CD8-positive, alpha-beta memory T cell (primary cell): ENCODE measurements at places on chromosomes 7 and 10. TPM values are rescaled to one million over a fixed set of nuclear protein-coding genes. Genes with fewer than 3 reads are reported as not detected.

DNA sequence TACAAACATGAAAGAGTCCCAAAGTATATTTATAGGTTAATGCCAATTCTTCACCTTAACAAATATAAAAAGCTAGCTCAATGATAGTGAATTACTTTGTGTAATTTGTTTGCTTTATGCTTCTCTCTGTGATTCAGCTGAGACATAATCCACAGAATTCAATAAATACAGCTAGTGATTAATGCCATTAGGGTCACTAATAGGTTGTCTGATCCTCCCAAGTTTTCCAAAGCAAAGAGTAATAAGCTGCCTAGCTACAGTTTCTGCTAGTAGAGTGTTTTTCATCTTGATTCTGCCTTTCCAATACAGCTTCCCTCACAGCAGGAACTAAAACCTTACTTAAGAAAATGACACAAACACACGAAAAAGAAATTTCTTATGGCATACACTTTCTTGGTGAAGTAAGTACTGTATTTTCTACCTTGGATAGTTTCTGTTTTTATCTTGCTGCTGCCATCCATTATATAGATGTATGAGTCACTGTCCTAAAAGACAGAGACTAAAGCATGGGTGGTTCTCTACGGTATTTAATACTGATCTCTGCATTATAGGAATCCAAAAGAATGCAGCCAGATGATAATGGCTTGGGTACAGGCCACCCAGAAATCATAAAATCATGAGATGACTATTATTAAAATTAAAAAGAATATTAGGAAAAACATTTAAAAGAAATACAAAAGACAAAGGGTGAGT is 170.0 kb downstream of the TPK1 start:
- DNase-seq, result no peak
- H3K4me1 ChIP-seq, result no peaks in the 10 kb centered on the region
- no peak overlapping the region for H3K27ac ChIP-seq
- no peak overlapping the region for H3K4me3 ChIP-seq

DNA sequence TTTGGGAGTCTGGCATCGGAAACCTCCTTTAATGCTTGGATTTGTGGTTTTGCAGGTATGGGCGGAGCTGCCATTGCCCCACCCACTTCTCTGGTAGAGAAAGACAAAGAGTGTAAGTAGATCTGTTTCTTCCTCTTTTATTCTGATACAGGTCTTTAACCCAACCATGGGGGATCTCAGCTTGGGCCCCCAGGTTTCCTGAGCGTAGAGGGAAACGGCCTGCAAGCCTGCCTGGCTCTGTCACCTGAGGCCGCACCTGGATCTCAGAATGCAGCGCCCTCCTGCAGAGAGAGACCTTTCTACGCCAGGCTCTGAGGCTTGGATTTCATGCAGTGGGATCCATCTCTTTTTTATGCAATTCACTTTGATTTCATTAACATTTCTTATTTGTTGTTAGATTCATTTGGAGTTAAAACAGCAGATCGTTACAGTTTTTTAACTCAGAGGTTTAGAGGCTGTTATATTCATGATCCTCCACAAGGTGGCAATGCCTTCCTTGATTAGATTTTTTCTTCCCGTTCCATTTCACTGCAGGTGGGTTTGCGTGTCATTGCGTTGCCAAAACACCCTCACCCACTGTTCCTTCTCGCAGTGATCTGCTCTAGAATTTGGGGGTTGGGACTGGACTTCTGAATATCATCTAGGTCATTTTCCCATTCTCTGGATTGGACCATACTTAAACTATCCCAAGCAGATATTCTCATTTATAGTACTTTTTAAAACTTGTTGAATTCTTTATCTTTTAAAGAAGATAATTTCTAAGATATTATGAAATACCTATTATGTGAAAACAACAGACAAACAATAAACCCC is 20.0 kb downstream of the RBM17 start:
- H3K4me3 ChIP-seq, result no peak overlapping the region
- peaks cover 10% of the 10 kb centered on the region for H3K4me1 ChIP-seq
- H3K36me3 ChIP-seq, result peaks cover 67% of the 10 kb centered on the region
- H3K27ac ChIP-seq, result no peak overlapping the region
- H3K27me3 ChIP-seq, result no peaks in the 10 kb centered on the region
- peak; percentile 54 for DNase-seq

DNA sequence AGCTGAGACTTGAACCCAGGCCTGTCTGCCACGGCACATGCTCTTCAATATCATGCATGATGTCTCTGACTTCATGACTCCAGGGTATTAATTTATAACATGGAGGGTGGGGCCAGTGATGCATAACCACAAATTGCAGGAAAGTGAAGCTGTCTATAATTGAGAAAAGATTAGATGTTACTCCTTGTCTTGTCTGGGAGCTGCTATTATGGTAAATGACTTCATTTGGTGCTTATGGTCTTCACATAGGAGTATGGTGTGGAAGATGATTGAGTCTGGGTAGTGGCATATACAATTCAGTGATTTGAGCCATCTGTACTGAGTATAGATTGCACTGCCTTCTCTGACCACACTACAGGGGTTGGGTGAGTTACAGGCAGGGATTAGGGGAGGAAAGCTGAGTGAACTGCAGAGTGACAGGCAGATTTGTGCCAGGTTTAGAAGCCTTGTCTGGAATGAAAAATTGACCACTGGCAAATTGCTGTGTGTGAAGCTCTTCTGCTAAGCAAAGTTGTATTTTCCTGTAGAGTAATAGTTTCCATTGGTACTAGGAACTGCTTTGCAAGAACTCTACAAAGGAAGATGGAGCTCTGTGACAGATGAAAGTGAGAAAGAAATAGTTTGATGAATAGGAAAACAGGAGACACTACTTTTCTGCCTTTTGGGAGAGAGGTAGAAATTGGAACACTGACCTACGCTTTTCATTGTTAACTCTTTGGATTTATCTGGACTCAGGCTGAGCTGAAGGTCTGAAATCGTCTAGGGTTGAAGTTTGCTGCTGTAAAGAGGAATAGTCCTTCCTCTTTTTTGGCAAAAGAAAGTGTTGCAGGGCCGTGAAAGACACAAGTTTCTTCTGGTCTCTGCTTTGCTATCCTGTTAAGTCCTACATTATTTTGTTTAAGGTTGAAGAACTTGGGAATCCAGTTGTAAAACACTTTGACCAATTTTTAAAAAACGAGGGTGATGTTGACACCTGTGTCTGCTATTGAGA is 2.7 kb downstream of the SND1 start:
- H3K36me3 ChIP-seq, result peaks cover 3% of the 10 kb centered on the region
- H3K4me3 ChIP-seq, result peak overlapping the region; percentile 4
- H3K27me3 ChIP-seq, result no peaks in the 10 kb centered on the region
- peak overlapping the region; percentile 29 for H3K27ac ChIP-seq
- H3K4me1 ChIP-seq, result peaks cover 47% of the 10 kb centered on the region

GRCh38 chr7:49174396-49174795 is 250.0 kb downstream of the CDC14C start:
- no peak overlapping the region for H3K4me3 ChIP-seq
- DNase-seq, result no peak
- no peak overlapping the region for H3K27ac ChIP-seq
- H3K27me3 ChIP-seq, result no peaks in the 10 kb centered on the region
- no peaks in the 10 kb centered on the region for H3K4me1 ChIP-seq

DNA sequence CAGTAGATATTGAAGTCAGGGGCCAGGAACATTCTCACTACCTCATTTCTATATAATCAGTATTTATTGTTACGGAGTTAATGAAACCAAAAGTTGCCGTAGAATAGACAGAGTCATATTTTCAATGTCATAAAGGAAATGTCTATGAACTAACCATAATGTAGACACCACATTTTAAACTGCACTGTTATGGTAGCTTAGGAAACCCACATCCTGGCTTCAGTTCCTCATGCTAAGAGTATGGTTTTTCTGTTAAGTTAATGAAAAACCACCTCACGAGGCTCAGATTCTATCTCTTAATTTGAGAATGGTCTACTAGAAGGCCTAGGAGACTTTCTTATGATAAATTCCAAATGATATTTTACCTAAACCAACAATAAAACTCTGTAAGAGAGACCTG is 166.5 kb downstream of the TMEM26 start:
- peaks cover 16% of the 10 kb centered on the region for H3K4me1 ChIP-seq
- H3K27ac ChIP-seq, result no peak overlapping the region
- DNase-seq, result peak; percentile 22

GRCh38 chr7:93232673-93233018 is 480 bp downstream of the VPS50 start:
- peak overlapping the region; percentile 92 for H3K4me3 ChIP-seq
- H3K36me3 ChIP-seq, result no peaks in the 10 kb centered on the region
- peaks cover 20% of the 10 kb centered on the region for H3K4me1 ChIP-seq

The PTCD1 gene
- total RNA-seq, result 8.4 TPM

The LRRC4 gene
- total RNA-seq, result 0.15 TPM

The KCNIP2 gene
- 1.0 TPM for total RNA-seq

The ZNF804B gene
- total RNA-seq, result not detected
